ENCODE measurements at places on chromosomes 5 and 9.

DNA sequence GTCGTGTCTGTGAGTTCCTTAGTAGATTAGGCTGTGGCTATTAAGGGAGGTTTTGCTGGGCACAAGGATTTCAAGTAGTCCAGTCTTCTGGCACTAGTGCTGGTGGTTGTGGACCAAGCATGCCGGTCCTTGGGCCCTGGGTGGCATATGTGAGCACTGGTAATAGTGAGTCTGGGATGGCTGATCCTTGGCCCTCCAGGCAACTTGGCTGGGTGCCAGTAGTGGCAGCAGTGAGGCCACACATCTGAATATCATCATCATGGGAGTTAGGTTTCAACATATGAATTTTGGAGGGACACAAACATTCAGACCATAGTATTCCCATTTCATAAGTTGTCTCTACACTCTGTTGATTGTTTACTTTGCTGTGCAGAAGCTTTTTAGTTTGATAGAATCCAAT is 25.3 kb upstream of the APBA1 start:
- no peak for DNase-seq

GRCh38 chr5:14109041-14109747 is 33.9 kb upstream of the TRIO start:
- DNase-seq: no peak

DNA sequence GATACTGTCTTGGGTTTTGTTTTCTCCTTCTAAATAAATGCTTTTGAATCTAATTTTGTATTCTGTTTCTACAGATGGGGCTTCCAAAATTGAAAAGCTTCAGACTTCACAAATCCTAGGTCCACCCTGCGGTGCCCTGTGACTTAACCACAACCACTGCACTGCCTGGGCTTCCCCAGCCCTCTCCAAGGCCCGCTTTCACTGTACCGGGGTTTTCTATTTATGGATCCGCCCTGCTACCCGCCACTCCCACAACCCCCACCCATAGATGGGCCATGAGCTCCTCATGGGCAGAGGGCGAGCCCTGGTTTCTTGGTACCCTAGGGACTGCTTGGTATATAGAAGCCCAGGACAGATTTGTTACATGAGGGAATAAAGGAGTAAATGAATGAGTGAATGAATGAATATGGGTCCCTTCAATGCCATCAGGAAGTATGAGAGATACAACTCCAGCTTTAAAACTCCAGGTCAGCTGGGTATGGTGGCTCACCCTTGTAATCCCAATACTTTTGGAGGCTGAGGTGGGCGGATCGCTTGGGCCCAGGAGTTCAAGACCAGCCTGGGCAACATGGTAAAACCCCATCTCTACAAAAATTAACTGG is 39.8 kb upstream of the NEK6 start:
- DNase-seq: no peak

DNA sequence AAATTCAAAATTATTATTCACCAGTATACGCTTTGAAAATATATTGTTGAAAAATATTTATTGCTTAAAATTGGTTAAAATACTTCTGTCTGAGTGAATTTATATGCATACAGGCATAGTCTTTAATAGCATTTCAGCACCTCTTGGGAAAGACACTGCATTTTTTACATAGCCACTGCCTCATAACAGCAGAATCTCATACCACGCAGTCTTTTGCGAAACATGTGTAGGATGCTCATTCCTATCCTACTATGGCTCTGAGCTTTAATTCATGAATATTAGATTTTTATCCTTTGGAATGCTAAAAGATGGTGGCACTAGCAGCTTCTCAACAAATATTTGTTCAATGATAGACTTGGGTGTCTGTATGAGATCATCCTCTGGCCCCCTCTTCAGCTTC is 94.0 kb upstream of the SH3GL2 start:
- DNase-seq: no peak

DNA sequence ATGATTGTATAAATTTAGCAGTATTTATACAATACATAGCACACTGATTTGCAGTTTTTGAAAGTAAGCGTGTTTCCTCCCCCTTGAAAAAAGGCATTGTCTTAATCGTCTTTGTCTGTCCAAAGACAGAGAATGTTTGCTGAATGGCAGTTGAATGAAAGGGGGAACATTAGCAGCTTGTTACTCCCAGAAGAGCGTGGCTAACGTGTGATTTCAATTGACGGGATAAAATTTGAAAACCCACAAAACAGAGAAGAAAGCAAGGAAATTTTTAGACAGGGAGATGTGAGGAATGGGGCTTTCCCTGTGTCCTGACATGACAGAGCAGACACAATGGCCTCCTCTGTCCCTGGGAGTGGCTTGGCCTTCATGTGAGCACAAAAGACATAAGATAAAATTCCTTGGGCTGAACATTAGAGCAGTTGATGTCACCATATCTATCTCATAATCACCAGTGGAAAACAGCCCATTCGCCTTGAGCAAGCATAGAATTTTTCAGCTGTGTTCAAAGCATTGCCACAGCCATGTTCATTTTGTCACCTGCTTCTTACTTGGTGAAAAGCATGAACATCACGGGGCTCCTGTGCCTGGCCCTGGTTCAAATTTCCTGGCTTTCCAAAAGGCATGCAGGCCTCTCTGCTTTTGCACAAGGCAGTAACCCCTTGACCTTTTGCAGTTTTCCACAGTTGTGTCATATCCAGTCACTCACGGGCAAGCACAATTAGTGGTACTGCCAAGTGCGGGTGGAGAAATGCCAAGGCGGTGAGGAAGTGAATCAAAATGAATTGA is 126.9 kb downstream of the TLE1 start:
- DNase-seq: no peak

DNA sequence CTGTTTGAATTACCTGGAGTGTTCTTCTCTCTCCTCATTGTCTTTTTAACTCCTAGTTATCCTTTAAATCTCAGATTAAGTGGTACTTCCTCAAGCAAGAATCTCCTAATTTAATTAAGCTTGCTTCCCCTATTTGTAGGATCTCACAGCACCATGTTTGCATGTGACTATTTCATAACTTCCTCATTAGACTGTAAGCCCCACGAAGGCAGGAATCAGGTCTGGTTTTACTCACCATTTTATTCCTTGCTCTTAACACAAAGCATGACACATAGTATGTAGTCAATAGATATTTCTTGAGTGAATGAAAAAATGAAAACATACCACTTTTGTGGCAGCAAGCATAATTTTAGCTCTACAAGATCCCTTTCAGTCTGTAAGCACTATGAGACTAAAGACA is 1.3 kb upstream of the ERMP1 start:
- no peak for DNase-seq

DNA sequence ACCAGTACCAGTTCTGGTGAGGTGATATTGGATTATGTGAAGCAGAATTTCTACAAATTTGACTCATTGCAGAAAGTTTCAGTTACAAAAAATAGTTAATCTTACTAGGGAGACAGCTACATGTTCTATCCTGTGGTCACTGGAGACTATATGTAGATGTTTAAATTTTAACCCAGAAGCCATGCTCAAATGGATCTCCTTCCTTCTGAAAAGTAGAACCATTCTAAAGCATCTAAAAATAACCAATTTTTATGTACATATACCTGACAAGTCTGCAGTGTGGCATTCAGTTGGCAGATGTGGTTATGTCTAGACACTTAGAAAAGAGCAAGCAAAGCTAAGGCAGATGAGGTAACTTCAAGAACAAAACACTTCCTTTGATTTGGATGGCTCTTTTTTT is 65.5 kb upstream of the POU4F3 start:
- DNase-seq: no peak

- no peak for DNase-seq
Observed at GRCh38 chr5:176995122-176995490, 11.5 kb downstream of the UIMC1 start.

GRCh38 chr5:138676002-138676401 is 77.2 kb upstream of the CTNNA1 start:
- DNase-seq: no peak

DNA sequence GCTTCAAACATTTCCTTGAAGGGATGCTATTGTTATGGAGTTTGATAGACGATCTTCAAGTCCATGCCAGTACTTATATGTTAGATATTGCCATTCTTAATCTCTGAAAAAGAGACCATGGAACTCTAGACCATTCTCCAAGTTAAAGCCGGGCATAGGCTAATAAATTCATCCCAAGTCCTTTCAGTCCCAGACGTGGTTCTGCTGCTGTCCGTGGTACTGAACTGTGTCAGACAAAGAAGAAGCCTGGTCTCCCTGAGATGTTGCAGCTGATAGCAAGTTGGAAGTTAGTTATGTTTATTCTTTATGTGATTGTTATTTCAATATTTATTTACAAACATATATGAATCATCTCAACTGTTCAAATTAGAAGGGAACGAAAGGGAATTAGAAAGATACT is 158.7 kb downstream of the NMUR2 start:
- no peak for DNase-seq

GRCh38 chr5:153543288-153543687 is 52.8 kb downstream of the GRIA1 start:
- DNase-seq: no peak

- no peak for DNase-seq
Observed at GRCh38 chr5:155591273-155591672, 577.7 kb downstream of the KIF4B start.

- no peak for DNase-seq
Observed at GRCh38 chr5:26669523-26669922, 368.9 kb downstream of the CDH9 start.

DNA sequence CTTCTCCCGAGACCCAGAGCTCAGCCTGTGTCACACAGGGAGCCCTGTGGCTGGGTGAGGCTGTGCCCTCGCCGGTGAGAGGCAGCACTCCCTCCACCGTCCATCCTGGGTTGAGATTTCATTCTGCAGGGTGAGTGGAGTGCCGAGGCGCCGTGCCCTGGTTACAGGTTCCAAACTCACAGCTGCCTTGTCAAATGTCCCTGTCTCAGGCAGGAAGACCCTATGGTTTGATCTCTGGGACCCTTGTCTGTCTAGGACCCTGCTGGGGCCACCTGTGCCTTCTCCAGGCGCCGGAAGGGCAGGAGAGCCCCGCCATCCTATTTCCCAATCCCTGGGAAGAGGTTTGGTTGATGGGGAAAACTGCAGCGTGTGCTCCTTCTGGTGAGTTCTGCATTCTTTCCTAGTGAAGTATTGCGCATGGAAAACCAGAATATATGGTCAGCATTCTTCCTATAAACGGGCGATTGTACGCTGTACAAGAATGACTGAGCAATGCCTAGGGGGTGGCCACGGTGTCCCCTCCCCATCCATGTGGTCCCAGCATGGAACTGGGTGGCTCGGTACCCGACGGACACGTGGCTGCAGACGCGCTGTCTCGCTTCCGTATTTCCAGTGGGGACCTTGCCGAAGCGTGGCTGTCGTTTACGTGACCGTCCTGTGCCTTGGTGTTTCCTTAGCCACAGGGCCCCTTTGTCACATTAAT is 95.9 kb upstream of the COL5A1 start:
- no peak for DNase-seq

- DNase-seq: peak; percentile 14
Observed at GRCh38 chr9:124510650-124511425, 3.6 kb upstream of the NR5A1 start.

GRCh38 chr5:89380635-89381034 is 497.7 kb upstream of the MEF2C start:
- no peak for DNase-seq

DNA sequence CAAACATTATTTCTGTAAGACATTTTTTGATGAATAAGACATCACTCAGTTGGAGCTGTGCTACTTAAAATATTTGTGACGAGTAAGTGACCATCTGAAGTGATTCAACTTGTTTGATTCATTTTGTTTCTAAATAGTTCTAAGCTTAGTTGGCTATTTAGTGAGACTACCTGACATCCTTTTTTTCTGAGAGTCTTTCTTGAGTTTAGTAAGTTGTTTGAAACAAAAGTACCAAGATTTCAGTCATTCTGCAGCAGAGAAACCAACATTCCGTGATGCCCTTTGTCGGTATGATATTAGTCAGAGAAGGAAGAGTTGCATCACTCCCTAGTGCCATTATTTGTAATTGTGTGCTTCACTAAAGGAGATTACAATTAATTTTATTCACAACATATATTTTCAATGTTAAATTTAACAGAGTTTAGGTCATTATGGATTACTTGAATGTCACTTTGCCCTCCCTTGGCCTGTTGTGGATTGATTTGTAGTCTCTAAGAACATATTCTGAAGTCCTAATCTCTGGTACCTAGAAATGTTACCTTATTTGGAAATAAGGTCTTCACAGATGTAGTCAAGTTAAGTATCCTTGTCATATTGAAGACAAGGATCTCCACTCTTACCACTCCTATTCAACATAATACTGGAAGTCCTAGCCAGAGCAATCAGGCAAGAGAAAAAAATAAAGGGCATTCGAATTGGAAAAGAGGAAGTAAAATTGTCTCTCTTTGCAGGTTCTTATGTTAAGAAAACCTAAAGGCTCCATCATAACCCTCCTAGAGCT is 212.2 kb downstream of the PCSK1 start:
- no peak for DNase-seq

GRCh38 chr5:74094782-74095108 is 468.7 kb downstream of the ARHGEF28 start:
- DNase-seq: no peak

DNA sequence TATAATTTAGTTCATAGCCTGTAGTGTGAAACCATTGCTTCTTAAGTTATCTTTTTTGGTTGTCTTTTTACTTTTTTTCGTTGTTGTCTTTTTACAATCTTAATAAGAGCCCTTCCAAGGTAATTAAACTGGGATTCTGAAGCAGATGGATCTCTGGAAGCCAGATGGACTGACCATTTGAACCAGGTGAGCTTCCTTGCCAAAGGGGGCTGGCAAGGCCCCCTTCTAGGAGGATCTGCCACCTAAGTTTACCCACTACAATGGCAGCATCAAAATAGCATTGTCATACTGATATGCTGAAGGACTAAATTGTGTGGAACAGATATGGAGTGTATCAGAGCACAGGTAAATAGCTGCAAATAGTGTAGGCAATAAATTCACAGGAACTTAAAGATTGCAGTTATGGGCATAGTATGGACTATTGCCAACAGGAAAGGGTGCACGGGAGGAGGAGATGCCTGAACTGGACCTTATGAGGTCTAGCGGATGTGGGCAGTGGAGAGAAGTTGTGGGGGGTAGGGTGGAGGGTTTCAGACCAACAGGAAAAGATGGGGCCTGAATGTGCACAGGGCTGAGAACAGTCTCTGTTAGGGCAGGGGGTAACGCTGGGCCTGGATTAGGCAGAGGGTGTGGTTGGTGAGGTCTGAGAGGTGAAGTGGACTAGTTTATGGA is 61.5 kb upstream of the CTXN3 start:
- no peak for DNase-seq

- DNase-seq: no peak
Observed at GRCh38 chr9:19457693-19458009, 48.8 kb downstream of the ACER2 start.

- no peak for DNase-seq
Observed at GRCh38 chr5:8393240-8393639, 524.3 kb downstream of the MTRR start.

GRCh38 chr5:107597803-107598202 is 72.9 kb downstream of the EFNA5 start:
- no peak for DNase-seq

- no peak for DNase-seq
Observed at GRCh38 chr5:169197343-169197742, 103.6 kb downstream of the SLIT3 start.

- no peak for DNase-seq
Observed at GRCh38 chr5:172572440-172572839, 68.6 kb upstream of the NEURL1B start.

DNA sequence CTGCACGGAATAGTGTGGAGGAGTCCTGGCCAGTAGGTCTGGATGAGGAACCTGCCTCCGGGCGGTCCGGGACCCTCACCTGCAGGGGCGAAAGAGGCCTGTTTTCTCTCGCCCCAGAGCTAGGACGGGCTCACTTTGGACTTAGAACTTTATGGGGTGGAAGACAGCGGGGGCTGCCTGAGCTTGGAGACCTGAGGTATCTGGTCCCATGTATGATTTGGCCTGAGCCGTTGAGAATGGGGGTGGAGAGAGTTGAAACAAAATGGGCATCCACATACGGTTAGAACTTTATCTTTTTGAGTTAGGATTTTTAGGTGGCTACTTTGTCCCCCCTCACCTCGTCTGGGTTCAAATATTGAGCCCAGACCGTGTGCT is 681 bp upstream of the ETF1 start:
- peak; percentile 63 for DNase-seq

All from SK-N-SH (cell line).